Transverse colon (tissue), 4 donors: ENCODE measurements at places on chromosomes 7 and 10.

DNA sequence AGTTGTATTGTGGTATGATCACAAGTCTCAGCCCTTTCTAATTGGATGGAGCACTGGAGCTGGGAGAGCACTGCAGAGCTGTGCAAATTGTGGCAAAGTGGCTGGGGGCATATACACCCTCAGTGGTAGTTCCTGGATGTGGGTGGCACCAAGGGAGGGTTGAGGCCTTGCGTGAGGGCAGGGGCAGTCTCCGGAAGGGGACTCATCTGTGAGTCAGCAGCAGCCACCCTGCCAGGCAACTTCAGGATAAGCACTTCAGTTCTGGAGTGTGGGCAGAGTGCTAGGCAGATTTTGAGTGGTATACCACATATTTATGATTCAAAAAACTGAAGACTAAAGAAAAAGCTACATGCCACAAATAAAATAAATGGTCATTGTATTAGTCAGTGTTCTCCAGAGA lies 210.5 kb downstream of the ETV1 start:
- DNase-seq = no peak

- DNase-seq = no peak
These were observed 49.2 kb downstream of the ACADSB start for GRCh38 chr10:123057968-123058367.

DNA sequence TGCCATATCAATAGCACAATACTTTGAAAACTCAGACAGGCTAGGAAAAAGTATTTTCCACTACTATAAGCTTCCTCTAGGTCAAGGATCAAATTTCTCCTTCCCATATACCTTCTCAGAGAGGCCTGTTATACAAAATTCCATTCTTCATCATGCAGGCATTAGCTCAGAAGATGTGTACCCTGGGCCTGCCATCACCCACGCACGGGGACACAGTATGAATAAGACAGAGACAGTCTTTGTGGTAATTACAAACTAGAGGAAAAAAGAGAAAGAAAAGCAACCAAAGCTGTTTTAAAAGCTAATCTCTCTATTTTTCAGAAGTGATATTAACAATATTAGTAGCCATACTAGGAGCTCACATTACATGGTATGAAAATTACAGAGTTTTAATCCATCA lies 236.8 kb upstream of the AOAH start:
- DNase-seq = no peak

DNA sequence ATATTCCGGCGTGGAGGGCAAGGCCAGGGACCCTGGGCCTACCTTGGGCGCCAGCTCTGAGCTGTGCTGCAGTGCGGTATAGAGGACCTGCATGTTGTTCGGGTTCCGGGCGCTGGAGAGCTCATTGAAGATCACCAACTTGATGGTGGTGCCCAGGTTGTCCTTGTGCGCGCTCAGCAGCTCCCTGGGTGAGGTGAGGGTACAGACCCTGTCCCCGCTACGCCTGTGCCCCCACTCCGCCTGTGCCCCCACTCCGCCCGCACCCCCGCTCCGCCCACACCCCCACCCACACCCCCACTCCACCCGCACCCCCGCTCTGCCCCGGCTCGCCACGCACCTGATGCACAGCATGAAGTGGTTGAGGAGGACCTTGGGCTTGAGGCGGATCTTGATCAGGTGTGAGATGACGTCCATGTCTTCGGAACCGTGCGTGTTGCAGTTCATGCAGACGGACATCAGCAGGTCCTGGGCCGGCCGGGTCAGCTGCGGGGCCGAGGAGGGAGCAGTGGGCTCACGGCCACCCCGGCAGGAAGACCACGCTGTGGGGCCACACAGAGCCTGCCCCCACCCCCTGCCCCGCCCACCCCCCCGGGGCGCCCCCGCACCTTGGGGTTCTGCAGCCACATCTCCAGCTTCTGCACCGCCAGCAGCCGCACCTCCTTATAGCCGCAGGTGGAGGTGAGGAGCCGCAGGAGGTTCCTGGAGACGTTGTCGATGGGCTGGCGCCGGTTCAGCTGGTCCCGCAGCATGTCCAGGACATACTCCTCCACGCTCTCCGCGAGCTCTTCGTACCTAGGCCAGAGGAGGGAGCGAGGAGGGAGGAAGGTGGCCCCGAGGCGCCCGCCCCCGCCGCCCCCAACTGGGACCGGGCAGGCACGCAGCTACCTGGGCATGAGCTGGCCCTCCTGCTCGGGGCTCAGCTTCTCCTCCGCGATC lies 5.6 kb downstream of the INTS1 start:
- no peak for DNase-seq

DNA sequence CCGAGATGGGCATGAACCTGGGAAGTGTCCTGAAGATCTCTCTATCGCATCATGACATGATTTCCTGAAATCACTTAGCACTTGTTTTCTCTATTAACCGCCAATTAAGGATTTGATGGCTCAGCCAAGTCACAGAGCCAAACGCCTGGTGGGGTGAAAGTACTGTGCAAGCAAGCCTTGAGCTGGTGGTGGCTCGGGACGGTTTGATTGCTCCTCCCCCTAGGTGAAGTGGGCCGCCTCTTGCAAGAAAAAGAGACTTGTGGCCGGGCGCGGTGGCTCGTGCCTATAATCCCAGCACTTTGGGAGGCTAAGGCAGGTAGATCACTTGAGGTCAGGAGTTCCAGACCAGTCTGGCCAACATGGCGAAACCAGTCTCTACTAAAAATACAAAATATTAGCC lies 50.3 kb downstream of the COL26A1 start:
- DNase-seq = no peak

- DNase-seq = no peak
These were observed 309.2 kb downstream of the GFRA1 start for GRCh38 chr10:115963848-115964247.

DNA sequence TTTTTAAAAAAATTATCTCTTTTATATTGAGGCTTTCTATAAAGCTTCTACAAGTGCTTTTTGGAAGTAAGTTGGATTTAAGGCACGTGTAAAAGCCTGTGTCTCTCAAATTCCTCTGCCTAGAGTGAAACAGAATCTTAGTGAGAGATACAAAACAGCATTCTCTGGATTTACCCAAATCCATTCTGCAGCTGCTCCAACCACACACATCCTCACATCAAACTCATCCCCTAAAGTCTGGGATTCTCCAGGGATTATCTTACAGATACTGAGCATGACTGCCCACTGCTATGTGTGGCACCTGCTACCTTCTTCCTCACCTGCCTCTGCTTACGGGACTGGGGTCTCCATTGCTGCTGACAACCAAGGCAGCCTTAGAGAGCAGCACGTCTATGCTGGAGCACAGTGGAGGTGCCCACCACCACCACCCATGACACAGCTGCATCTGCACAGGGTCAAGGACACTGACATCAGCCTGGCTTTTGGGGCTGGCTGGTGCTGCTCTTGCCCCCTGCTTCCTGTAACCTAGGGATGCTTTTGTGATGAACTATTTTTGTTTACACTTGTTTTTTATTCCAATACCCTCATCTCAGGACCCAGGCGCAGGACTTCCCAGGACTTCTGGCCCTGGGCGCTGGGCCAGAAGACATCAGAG lies 139.2 kb upstream of the NAMPT start:
- no peak for DNase-seq

DNA sequence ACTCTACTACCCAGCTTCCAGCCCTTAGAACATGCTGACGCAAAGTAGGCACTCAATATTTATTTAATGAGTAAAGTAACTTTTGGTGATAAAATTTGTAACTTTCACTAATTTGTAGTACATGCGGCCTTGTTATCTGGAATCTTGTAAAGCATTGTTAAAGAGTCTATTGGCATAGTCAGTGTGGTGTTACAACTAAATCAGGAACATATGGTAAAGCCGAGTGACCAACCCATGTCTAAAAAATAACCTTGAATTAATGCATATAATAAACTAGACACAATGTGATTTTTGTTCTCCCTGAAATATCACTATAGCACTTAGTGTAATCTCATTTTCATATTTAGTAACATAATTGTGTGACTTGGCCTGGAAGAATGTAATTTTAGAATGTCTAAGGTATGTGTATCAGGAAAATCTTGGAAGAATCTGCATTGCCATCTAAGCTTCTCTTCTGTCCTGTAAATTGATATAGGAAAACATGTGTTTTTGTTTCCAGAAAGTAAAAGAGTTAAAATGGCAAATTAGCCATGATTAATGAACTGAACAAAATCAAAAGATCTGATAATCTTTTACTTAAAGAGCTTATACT lies 256.7 kb upstream of the GNAI1 start:
- no peak for DNase-seq

DNA sequence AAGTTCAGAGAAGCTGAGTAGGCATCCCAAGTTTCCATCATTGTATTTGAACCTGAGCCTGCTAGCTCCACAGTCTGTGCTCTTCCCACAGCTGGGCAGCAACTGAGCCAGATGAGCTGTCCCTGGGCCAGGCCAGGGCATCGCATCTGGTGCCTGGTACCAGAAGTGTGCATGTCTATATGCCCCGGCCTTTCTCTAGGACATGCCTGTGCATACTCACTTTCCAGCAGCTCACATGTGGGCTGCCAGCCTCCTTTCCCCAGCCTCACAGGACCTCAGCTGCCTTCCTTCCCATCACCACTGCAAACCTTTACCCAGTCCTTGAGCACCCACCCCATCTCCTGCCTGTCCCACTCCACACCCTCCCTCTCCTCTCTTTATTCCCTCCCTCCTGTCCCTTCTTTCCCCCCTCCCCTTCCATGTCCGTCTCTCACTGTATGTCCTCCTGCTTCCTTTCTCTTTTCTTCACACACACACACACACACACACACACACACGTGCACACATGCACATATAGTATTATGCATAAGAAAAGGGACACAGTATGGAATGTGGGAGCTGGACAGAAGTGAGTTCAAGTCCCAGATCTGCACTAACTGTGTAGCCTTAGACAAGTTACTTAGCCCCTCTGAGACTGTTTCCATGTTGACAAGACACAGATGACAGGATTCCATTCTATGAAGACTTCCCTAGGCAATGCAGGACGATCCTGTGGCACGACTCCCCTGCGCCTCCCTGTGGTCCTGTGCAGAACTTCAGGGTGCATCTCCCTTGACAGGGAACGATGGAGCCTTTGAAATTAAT lies 10.9 kb downstream of the CDHR1 start:
- DNase-seq = peak; percentile 81

GRCh38 chr7:15446280-15446679 lies 115.5 kb downstream of the AGMO start:
- no peak for DNase-seq

- DNase-seq = no peak
These were observed 66.1 kb upstream of the AQP1 start for GRCh38 chr7:30845426-30846135.

- no peak for DNase-seq
These were observed 528.7 kb upstream of the DPP6 start for GRCh38 chr7:153523320-153524015.

GRCh38 chr10:132879408-132880127 lies 62.8 kb downstream of the CFAP46 start:
- DNase-seq = no peak

DNA sequence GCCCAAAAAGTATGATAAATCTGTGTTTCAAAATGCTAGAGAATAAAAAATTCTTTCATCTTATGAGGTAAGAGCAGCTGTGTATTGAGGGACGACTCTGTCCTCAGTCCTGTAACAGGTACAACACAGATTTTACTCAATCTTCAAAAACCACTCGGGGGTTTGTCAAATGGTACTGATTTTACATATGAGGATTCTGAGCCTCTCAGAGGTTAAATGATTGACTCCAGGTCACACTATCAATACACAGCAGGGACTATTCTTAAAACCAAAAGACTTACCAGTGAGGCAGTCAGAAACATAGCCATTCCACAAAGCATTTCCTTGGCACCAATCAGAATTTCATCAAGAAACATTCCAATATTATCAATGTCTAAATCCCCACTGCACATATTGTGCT lies 95.5 kb downstream of the SGMS1 start:
- no peak for DNase-seq

GRCh38 chr7:96287559-96287958 lies 34.3 kb downstream of the SLC25A13 start:
- DNase-seq = no peak

GRCh38 chr7:55593515-55594318 lies 21.4 kb upstream of the VOPP1 start:
- peak; percentile 82 for DNase-seq

DNA sequence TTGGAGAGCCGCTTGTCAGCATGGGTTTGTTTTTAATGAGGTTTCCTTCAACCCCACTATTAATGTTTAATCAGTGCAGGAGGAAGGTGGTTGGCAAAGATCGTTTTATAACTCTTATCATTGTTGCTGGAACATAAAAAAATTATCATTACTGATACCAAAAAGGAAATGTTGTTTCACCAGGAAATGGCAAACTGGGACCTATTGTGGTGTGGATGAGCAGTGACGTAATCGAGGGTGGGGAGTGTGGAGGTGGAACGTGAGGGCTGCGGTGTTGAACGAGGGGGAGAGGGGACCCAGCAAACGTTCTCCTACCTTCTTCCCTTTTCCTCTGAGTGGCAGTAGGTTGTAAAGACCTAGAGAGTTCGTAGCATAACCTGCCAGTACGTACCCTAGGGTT lies 71.9 kb upstream of the TOMM7 start:
- DNase-seq = no peak

DNA sequence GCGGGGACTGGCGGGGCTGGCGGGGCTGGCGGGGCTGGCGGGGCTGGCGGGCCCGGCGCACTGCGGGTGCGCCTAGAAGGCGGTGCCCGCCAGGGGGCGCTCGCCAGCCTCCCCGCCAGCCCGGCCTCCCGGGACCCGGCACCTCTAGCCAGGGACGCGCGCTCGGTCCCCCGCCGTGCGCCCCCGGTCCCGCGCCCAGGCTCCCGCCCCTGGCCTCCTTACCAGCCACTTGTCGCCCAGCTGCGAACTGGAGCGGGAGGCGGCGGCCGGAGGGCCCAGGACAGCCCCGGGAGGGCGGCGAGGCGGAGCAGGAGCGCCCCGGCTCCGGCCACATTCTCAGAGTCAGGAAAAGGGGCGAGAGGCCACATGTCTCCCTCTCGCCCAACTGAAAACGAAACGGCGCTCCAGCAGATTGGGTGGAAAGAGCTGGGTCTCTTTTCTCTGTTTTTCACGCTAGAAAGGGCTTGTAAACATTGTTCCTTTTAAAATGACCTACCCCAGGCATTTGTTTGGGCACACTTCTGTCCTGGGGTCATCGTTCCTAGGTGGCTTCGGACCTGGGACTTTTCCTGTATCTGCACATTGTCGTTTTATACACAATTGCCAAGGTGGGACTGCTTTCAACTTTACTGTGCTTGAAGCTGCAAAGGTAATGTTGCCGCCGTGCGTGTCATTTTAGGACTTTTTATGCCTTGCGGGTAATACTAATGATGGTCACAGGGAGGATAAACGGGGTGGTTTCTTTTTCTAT lies 378 bp upstream of the PRKCQ start:
- DNase-seq = peak; percentile 79

DNA sequence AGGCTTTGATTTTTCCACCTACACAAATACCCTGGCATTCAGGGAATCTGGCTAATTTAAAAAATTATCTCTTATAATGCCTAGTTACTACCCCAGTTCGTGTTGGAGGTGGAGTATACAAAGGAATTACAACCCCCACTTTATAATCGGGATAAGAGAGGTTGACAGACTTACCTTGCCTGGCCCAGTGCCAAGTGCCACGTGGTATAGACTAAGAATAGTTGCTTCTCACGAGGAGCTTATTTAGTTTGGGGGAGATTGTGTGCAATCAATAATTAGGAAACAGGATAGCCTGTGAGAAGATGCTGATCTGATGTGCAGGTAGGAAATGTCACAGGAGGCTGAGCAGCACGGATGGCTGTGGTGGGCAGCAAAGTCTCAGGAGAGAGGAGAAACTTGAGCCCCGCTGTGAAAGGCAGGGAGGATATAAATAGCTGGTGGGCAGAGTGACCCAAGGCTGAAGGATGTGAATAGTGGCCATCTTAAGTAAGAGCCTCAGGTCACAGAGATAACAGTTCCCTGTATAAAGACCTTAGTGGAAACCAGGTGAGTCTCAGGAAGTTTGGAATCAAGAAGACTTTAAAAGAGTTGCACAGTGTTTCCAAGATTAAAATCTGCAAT lies 11.3 kb upstream of the ATXN7L1 start:
- DNase-seq = no peak
